ENCODE measurements at places on chromosomes 4 and X.

DNA sequence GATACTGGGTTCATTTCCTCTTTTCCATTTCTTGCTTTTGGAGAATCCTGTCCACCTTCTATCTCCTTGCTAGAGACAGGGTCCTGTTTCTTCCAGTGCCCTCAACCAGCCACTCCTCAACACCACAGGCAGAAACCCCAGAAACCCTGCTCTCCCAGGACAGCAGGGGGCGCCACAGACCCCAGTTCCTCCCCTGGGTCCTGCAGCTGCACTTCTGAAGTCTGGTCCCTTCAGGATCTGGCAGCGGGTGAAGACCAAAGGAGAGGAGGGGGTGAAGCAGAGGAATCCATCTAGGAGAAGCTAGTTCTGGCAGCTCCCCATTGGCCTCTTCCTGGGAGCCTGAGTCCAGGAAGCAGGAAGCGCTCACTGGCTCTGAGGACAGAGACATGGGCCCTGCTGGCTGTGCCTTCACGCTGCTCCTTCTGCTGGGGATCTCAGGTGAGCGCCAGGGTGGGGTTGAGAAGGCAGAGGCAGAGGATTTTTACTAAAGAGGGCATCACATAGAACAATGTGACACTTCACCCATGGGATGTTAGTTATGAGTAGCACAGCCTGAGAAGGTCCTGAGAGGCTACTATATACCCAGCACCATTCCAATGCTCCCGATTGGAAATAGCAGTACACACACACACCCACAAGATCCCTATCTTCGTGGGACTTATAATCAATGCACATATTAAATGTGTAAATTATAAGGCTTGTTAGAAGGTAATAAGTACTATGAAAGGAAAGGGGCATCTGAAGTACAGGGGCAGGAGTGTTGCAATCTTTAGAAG is at the start of gene PRSS48:
TSS of gene PRSS48 (plus strand) at position 375 of the 776 bp plus-strand sequence. CDS start at position 387, 12 bp downstream.
- peak; percentile 2 for DNase-seq

DNA sequence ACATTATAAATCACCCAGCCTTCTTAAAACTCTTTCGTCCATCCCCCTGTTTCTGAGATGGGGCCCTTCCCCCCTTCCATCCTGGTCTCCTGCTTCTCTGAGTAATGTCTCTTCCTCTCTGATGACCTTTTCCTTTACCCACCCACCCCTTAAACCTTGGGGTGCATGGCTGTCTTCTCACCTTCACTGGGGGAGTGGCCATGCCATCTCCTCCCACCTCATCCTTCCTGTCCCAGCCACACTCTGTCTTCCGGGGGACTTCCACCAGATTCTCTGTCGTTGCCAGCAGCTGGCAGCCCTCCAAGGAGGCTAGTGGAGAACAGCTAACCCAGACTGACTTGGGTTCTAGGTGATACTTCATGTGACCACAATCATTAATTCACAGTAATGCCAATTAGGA is 83.2 kb upstream of the SCML1 start:
- peak; percentile 17 for DNase-seq

GRCh38 chrX:118961866-118962560 is 12.4 kb upstream of the LONRF3 start:
- DNase-seq, result no peak

DNA sequence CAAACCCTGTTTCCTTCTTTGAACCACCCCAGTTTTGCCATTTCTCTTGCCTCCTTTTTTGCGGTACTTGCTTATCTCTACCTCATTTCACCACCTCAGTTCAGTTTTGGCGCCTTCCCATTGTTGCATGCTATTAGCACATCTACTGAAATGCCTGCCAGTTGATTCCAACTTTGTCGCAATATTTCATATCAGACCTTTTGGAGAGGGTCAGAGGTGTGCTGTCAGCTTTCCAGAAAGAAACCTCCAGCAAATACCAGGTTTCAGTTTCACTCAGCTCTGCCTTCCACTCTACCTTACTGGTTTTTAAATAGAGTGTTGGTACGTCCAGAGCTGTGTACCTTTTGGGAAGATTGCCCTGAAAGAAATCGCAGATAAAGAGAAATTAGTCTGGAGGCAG is 91.9 kb upstream of the CPEB2 start:
- DNase-seq, result no peak

DNA sequence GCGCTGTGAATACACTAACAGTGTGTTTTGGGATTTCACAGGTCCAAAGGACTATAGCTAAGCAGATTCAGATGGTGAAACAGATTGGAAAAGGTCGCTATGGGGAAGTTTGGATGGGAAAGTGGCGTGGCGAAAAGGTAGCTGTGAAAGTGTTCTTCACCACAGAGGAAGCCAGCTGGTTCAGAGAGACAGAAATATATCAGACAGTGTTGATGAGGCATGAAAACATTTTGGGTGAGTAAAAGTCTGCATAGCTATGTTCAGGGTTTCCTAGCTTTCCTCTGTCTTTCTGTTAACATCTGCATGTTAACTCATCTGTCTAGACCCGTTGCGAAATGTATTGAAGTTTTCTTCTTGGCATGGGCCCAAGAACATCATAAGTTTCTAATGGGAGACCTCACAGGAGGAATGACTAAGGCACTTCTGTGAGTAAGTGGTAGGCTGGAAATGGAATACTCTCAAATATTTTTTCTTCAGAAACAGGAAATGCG is 372.1 kb downstream of the BMPR1B start:
- no peak for DNase-seq

DNA sequence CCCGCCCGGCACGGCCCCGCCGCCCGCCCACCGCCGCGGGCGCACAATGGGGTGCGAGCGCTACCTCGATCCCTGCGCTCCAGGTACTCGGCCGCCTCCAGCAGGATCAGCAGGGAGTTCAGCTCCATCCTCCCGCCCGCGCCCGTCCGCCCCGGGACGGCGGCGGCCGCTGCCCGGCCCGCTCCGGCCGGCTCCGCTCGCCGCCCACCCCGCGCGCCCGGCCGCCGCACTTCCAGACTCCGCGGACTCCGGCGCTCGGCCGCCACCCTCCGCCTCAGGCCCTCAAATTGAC is at the start of gene MXD4:
TSS of gene MXD4 (minus strand) at position 257 of the 292 bp plus-strand sequence. CDS start at position 128, 129 bp downstream.
- DNase-seq, result no peak

DNA sequence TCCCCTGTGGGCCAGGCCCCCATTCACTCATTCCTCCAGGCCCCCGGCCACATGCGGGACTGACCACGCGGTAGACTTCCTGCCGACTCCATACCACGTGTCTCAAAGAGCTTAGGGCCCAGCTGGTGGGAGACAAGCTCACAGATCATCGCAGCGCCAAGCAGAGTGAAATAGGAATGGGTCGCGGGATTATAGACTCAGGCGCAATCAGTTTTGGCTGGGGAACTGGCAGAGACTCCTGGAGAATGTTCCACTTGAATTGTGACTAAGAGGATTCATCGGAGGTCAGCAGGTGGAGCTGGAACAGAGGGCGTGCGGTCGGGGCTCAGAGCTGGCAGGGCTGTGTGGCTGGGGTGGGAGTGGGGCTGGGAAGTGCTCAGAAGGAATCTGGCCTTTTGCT is 15.6 kb downstream of the ATP2B3 start:
- DNase-seq, result no peak

DNA sequence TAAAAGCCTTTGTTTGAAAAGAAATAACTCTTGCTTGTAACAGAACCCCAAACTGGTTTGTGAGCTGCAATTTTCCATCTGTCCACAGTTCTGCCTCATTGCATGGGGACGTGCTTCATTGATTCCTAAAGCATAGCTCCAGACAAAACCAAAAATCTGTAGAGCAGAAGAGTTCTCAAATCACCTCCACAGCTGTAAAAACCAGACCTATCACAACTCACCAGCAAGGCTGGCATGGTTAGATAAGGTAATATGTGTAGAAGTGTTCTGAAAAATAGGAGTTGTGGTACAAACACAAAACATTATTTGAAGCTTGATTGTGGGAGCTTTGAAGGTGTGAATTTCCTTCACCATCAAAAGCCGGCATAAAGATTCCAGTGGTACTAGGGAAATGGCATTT is 12.5 kb upstream of the RAB28 start:
- DNase-seq, result no peak

GRCh38 chr4:986428-986878 is 391 bp upstream of the IDUA start:
- no peak for DNase-seq

DNA sequence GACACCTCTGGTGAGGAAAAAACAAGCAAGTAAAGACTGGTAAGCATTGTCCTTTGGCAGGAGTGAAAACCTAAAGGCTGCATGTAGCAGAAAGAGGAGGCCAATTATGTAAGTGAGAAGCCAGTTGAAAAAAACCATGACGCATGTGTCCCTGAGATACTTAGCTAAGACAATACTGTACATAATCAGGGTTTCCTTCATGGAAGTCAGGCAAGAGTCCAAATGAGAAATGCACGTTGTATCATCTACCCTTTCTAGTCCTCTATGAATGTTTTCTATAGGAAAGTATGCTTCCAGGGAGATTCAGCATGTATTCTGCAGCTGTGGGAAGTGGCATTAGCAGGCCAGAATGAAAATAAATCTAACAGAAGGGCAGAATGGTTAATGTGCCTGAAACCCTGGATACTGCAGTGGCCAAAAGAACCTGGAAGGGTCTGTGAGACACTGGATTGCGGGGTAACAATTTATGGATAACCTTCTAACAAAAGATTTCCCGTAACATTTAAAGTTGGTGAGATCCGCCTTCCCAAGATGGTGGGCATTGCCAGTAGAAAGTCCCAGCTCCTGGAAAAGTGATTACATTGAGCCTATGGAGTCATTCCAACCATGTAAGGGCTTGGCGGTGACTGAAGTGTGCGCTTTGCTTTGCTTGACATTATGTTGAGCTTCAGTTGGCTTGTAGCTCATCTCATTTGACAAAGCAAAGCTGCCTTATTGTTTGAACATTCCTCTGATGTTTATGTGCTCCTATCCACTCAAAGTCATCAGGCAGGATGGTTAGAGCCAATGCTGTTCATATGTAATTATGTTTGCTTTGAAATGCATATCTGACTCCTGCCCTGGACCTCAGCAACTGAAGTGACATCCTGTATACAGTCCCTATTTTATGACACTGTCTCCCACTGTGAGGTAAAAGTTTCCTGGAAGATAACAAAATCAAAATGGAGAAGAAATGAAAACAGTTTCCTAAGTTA is 200.4 kb downstream of the ARHGAP24 start:
- DNase-seq, result no peak

DNA sequence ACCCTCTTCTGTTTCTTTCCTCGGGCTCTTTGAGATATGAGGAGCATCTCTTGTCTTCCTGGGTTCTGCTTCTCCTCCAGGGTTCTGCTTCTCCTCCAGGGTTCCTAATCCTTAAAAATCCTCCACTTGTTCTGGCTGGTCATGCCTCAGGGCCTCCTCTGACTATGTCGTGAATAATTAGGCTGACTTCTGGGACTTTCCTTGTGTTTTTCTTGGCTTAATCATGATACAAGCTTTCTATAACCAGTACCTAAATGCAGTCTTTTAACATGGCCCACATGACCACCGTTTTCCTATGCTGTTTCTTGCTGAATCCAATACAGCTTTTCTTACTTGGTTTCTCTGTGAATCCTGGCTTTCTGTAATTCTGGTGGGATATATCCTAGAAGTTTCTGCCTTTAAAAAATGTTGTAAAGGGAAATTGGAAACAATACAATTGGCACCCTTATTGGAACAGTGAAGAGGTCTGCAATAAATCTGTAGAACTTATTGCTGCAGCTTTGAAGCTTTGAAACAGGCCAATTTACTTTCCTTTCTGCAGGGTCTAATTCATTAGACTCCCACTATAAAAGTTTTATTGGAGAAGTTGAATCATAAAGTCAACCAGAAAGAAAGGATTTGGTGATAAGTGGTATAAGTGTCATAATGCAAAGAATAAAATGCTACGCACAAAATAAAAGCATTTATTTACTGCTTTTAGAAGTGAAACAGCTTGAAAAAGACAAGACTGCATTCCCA is 213.1 kb downstream of the UGT8 start:
- DNase-seq, result no peak

- no peak for DNase-seq
Measured at GRCh38 chr4:36904823-36905222, 339.7 kb upstream of the NWD2 start.

- DNase-seq, result no peak
Measured at GRCh38 chr4:121977251-121978171, 25.7 kb upstream of the TRPC3 start.

- no peak for DNase-seq
Measured at GRCh38 chr4:24624381-24624780, 40.0 kb upstream of the DHX15 start.

GRCh38 chr4:140903522-140904475 is 147.6 kb upstream of the TBC1D9 start:
- no peak for DNase-seq

GRCh38 chr4:145739845-145740244 is 59.9 kb downstream of the C4orf51 start:
- no peak for DNase-seq

DNA sequence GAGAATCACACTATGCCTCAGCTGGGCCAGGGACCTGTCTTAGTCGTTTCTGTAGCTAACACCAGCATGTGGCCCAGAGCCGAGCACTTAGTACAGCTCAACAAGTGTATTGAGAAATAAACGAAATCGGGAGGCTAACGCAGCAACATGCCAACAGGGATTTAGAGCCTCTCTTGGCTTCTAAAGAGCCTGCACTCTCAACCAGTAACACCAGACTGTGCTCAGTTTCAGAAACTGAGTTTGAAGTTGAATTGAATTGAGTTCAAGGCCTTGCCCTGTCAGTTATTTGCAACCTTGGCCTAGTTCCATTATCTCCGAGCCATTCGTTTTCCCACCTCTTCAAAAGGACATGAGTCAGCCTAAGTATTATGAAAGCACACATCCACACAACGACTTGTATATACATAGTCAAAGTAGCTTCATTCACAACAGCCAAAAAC is 71.3 kb upstream of the LDB2 start:
- no peak for DNase-seq

DNA sequence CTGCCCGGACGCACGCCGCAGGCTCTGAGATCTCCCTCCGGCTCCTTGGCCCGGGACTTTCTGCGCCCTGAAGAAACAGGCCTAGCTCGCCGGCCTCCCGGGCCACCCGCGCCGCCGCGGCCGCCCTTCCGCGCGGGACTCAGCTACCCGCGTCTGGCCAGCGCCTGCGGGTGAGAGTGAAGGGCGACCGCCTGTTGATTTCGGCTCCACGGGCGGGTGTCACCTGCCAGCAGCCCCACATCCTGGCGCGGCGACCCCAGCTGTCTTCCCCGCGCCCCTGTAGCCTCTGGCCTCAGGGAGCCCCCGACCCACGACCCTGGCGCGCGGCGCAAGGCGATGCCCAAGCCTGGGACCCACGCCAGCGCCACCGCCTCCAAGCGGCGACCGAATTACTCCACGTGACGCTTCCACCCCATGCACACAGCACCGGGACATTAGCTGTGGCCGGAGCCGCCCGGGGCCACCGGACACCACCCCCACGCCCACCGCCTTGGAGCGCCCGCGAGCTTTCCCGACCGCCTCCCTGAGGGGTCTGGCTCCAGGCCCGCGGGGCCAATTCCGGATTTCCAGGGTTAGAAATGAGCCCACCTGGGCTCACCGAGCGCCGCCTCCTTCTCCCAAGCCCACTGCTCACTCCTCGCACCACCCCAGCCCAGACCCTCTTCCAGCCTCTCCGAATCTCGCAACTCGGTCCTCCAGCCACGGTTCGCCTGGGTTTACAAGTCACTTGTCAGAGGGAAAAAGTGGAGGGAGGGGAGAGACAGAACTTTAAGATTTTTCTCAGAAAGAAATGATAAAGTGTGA is 10.2 kb downstream of the ARX start:
- no peak for DNase-seq
